ENCODE measurements at places on chromosomes 4 and X. TPM values are rescaled to one million over a fixed set of nuclear protein-coding genes. Genes with fewer than 3 reads are reported as not detected.
A peak's percentile ranks its signal among the peaks of the same experiment; 100 is the strongest.

DNA sequence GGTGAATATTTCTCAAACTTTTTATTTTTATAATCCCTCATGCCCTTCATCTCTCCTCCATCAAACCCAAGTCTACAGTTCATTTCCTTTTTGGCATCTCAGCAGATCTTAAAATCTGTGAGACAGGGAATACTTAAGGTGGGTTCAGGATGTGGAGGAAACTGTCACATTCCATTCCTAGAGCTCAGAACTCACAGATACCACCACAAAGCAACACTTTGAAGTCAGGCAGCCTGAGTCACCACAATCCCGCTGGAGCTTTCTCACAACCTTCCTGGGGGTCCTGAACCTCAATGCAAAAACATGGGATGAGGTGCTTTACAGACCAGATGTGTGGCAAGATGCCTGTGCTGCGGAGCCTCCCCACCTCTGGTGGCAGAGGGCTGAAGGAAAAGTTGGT, 63.2 kb downstream of the HHIP start:
- no peaks in the 10 kb centered on the region for H3K36me3 ChIP-seq
- peaks cover 25% of the 10 kb centered on the region for H3K4me1 ChIP-seq
- DNase-seq: no peak
- no peak overlapping the region for H3K27ac ChIP-seq
- no peak overlapping the region for H3K4me3 ChIP-seq

GRCh38 chrX:13868591-13868990, 51.7 kb upstream of the GPM6B start:
- peaks cover 14% of the 10 kb centered on the region for H3K36me3 ChIP-seq
- H3K4me1 ChIP-seq: peaks cover 27% of the 10 kb centered on the region
- no peak overlapping the region for H3K27ac ChIP-seq
- no peak overlapping the region for H3K4me3 ChIP-seq
- H3K27me3 ChIP-seq: no peaks in the 10 kb centered on the region
- DNase-seq: no peak

DNA sequence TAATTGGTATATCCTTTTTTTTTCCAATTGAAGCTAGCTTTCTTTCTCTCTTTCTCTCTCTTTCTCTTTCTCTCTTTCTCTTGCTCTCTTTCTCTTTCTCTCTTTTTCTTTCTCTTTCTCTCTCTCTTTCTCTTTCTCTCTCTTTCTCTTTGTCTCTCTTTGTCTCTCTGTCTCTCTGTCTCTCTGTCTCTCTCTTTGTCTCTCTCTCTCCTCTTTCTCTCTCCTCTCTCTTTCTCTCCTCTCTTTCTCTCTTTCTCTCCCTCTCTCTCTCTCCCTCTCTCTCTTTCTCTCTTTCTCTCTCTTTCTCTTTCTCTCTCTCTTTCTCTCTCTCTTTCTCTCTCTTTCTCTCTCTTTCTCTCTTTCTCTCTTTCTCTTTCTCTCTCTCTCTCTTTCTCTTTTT, 66.6 kb downstream of the ASMT start:
- H3K27me3 ChIP-seq: peaks cover 6% of the 10 kb centered on the region
- no peak for DNase-seq
- H3K4me1 ChIP-seq: peaks cover 12% of the 10 kb centered on the region
- no peak overlapping the region for H3K4me3 ChIP-seq
- H3K36me3 ChIP-seq: no peaks in the 10 kb centered on the region

The PARM1 gene
- total RNA-seq: 0.73 TPM

DNA sequence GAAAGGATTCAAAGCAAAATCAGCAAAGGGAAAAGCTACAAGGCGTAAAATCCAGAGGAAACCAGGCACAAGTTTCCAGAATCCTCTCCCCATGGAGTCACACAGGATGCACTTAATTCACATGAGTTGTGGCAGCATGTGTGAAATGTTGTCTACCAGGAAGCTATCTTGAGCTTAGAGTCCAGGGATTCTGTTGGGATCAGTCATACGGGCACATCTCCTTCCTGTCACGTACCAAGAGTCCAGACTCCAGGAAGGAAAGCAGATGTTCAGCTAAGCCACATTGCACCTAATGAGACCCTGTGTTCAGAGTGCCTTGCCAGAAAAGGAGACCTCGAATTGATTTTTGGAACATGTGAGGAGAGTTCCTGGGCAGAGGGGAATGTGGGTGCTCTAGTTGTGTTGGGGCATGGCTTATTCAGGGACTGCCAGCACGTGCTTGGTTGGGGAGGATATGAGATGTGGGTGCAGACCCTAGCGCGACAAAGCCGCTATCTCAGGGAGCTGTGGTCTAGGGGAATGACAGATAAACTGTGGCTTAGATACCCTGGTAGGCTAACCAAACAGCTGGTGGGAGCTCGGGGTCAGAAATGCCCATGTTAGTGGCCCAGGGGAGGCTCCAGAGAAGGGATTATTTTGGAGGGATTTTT, 70.0 kb downstream of the EVC start:
- H3K36me3 ChIP-seq: peaks cover 40% of the 10 kb centered on the region
- no peak for DNase-seq
- H3K27me3 ChIP-seq: no peaks in the 10 kb centered on the region
- no peak overlapping the region for H3K4me3 ChIP-seq

The ATG4A gene
- total RNA-seq: 8.4 TPM

The WDR1 gene
- total RNA-seq: 155 TPM

The NXF2B gene
- total RNA-seq: not detected

- no peak overlapping the region for H3K4me3 ChIP-seq
- no peak overlapping the region for H3K27ac ChIP-seq
- H3K27me3 ChIP-seq: no peaks in the 10 kb centered on the region
- H3K4me1 ChIP-seq: peaks cover 4% of the 10 kb centered on the region
These were observed 56.1 kb upstream of the MSX1 start for GRCh38 chr4:4803216-4803911.

The CCSER1 gene
- 11.9 TPM for total RNA-seq

The HAUS7 gene
- total RNA-seq: 51.8 TPM

DNA sequence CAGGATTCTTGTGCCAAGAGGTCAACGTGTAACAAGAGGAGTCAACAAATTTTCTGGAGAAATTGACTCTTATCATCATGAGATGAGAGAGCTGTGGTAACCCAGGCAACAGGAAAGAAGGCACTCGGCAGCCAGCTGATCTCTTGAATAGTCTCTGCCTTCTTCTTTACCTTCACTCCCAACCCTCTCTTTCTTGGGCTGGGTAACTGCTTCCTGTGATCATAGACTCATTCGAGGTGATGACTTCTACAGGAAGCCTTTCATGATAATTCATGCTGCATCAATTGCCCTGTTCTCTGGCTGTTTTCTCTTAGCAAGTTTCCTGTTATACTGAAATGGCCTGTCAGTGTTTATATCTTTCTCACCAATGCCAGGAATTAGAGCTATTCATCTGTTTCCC, 70.8 kb upstream of the FSTL5 start:
- DNase-seq: no peak
- no peaks in the 10 kb centered on the region for H3K27me3 ChIP-seq
- H3K4me3 ChIP-seq: no peak overlapping the region
- H3K36me3 ChIP-seq: no peaks in the 10 kb centered on the region

GRCh38 chr4:99642725-99643489, 14.7 kb downstream of the C4orf54 start:
- H3K4me3 ChIP-seq: no peak overlapping the region
- H3K36me3 ChIP-seq: no peaks in the 10 kb centered on the region
- H3K27ac ChIP-seq: no peak overlapping the region

DNA sequence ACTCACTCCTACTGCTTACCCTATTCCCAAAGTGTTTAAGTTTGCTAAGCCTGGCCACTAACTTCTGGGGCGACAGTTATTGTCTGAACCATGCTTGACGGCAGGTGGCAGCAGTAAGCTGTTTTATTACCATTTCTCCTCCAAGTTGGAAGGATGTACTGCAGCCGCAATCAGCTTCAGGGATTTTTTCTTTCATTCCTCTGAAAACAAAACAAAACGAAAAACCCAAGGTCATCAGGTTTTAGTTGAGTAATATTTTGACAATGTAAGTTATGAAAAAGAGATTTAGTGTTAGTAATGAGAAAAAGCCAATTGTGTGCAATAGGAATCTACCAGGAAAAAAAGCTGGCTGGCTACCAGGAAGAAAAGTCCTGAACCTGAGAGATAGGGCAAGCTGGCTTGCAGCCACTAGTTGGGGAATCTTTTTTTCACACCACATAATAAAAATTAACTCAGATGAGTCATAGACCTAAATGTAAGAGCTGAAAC, 13.2 kb upstream of the RAB9B start:
- H3K4me1 ChIP-seq: no peaks in the 10 kb centered on the region
- no peaks in the 10 kb centered on the region for H3K27me3 ChIP-seq
- peak; percentile 61 for DNase-seq
- no peak overlapping the region for H3K4me3 ChIP-seq
- H3K36me3 ChIP-seq: no peaks in the 10 kb centered on the region

GRCh38 chr4:99879458-99879857, 14.8 kb downstream of the LAMTOR3 start:
- H3K4me1 ChIP-seq: no peaks in the 10 kb centered on the region
- DNase-seq: no peak
- no peaks in the 10 kb centered on the region for H3K36me3 ChIP-seq

The GRID2 gene
- 1.3 TPM for total RNA-seq

DNA sequence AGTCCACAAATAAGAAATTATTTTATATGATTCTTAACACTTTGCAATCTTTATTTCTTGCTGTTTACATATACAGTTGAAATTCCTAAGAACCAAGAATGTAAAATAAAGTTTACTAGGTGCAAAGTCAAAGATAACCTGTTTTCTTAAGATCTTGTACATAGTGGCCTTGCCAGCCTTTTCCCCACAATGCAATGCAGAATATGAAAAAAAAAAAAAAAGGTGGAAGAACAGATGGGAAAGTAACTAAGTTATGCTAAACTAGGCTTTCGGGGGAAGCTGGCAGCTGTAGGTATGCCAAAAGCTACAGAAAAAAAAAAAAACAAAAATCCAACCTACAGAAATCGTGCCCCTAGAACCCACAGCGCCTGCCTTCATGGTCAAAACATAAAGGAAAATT, 1588.4 kb downstream of the STIM2 start:
- H3K36me3 ChIP-seq: no peaks in the 10 kb centered on the region
- no peak overlapping the region for H3K27ac ChIP-seq
- H3K4me3 ChIP-seq: no peak overlapping the region
- no peak for DNase-seq

- peak overlapping the region; percentile 86 for H3K27ac ChIP-seq
- H3K4me1 ChIP-seq: peaks cover 44% of the 10 kb centered on the region
- H3K27me3 ChIP-seq: no peaks in the 10 kb centered on the region
- DNase-seq: no peak
These were observed 65.6 kb downstream of the MID1 start for GRCh38 chrX:10554612-10555270.

The ADGRG2 gene
- 0.20 TPM for total RNA-seq

The MND1 gene
- total RNA-seq: 36.1 TPM

The USP51 gene
- total RNA-seq: 9.4 TPM

DNA sequence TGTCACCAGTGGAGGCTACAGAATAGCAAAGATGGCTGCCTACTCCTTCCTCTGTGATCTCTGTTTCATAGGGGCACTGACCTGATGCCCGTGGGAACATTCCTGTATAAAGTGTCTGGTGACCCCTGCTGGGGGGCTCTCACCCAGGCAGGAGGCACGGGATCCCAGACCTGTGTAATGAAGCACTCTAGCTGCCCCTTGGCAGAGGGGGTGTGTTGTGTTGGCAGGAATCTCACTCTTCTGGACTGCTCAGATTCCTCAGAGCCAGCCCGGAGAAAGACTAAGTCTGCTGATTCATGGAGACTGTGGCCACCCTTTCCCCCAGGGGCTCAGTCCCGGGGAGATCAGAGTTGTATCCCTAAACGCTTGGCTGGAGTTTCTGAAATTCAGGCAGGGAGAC, 648.3 kb downstream of the SPRY1 start:
- H3K27ac ChIP-seq: no peak overlapping the region
- H3K27me3 ChIP-seq: no peaks in the 10 kb centered on the region
- peaks cover 20% of the 10 kb centered on the region for H3K36me3 ChIP-seq
- H3K4me1 ChIP-seq: peaks cover 3% of the 10 kb centered on the region
- DNase-seq: no peak

DNA sequence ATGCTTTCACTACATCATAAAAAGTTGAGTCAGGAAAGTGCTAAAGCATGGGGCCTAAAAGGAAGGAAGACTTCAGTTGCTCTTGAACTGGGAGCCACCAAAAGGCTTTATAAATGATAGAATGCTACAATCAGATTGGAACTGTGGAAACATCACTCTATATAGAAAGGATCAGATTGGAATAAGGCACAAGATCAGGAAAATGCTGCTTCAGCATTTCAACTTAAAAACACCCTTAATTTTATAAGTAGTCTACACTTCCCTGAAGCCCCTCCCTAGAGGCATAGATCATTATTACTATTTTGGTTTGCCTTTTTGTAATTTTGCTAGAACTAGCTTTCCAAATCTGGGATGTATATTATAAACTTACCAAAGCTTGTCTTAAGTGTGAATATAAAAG, 170.7 kb downstream of the FANCB start:
- no peaks in the 10 kb centered on the region for H3K36me3 ChIP-seq
- no peak for DNase-seq
- H3K27me3 ChIP-seq: no peaks in the 10 kb centered on the region
- no peak overlapping the region for H3K27ac ChIP-seq
- no peak overlapping the region for H3K4me3 ChIP-seq
- H3K4me1 ChIP-seq: no peaks in the 10 kb centered on the region

GRCh38 chr4:168795346-168795745, 214.7 kb downstream of the CBR4 start:
- H3K36me3 ChIP-seq: no peaks in the 10 kb centered on the region
- no peaks in the 10 kb centered on the region for H3K27me3 ChIP-seq
- no peak overlapping the region for H3K27ac ChIP-seq
- no peak overlapping the region for H3K4me3 ChIP-seq
- no peaks in the 10 kb centered on the region for H3K4me1 ChIP-seq
- DNase-seq: no peak

All from neural crest cell (in vitro differentiated cells).